ENCODE measurements at places on chromosomes 11 and 22.

GRCh38 chr11:13962562-13963168 lies at the start of gene SPON1:
TSS of gene SPON1 (plus strand) at chr11:13962723. CDS start at chr11:13962905, 182 bp downstream.
- peak; percentile 24 for DNase-seq

- no peak for DNase-seq
These were observed 134.6 kb upstream of the TEAD1 start for GRCh38 chr11:12539572-12539971.

DNA sequence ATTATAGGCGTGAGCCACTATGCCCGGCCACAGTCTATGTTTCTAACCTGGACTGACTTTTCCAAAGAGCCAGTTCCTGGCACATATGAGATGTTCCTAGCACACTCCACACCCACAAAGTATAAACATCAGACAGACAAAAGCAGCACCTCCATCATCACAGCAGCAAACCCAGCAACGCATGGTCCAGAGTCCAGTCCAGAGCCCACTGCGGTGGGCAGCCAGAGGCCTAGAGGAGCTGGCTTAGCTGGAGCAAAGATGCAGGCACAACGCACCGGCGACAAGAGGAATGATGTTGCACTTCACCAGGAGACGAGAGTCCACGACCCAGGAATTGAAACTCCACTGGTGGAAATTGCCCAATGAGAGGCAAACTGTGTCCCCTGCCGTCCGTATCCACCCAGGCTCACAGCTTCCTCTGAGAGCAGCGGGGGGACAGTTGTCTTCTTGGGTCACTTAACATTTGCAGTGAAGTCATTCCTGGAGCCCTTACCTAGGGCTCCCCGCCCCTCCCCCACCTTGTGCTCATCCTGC lies 36.6 kb downstream of the RPS6KA4 start:
- no peak for DNase-seq

- DNase-seq = no peak
These were observed 292.7 kb downstream of the ETS1 start for GRCh38 chr11:128294671-128295050.

- DNase-seq = no peak
These were observed 87.3 kb downstream of the PACS1 start for GRCh38 chr11:66157182-66157864.

DNA sequence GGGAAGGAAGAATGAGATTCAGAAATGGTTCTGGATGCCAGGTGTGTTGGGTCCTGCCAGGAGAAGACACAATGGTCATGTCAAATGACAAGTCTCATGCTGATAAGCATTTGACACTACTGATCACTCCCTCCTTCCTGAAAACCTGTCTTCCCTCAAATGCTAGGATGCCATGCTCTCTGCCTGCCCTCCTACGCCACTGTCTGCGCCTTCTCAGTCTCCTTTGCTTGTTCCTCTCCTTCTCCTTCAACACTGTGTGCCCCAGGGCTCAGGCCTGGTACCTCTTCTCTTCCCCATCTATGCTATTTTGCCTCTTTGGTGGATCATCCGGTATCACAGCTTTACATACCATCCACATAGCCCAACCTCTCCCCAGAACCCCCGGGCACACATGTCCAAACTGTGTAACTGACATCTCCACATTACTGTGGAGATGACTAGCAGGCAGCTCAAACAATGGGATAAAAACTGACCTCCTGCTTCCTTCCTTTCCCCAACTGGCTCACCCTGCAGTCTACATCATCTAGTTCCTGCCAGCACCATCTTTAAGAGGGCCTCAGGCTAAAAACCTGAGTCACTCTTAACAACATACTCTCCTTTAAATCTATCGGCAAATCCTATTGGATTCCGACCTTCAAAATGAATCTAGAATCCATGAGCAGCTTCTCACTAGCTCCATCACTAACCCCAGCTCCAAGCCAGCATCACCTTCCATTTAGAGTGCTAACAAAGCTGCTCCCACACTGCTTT lies 8.2 kb downstream of the AP1B1 start:
- DNase-seq = no peak

GRCh38 chr11:133082453-133082781 lies 449.9 kb downstream of the OPCML start:
- no peak for DNase-seq

DNA sequence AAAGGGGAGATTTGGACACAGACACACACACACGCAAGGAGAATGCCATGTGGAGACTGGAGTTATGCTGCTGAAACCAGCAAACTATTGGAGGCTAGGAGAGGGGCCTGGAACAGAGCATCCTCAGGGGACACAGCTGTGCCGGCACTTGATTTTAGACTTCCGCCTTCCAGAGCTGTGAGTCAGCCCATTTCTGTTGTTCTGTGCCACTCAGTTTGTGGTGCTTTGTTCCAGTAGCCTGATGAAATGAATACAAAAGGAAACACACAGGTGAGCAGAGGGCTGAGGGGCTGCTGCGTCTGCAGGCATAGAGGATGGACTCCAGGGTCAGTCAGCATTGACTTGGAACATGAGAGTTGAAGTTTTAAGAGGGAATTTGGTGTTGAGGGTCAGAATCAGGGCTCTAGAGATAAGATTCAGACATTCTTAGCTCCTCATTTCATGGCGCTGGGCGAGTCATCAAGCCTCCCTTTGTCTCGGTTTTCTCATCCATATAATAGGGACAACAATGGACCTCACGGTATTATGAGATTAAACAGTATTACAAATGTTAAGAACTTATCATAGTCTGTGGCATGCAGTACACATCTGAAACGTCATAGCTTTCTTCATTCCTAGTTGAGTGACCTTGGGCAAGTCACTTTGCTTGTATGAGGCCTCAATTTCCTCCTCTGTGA lies 191.0 kb downstream of the MIAT start:
- no peak for DNase-seq

GRCh38 chr11:13098063-13098462 lies 88.9 kb downstream of the RASSF10 start:
- DNase-seq = peak; percentile 61

DNA sequence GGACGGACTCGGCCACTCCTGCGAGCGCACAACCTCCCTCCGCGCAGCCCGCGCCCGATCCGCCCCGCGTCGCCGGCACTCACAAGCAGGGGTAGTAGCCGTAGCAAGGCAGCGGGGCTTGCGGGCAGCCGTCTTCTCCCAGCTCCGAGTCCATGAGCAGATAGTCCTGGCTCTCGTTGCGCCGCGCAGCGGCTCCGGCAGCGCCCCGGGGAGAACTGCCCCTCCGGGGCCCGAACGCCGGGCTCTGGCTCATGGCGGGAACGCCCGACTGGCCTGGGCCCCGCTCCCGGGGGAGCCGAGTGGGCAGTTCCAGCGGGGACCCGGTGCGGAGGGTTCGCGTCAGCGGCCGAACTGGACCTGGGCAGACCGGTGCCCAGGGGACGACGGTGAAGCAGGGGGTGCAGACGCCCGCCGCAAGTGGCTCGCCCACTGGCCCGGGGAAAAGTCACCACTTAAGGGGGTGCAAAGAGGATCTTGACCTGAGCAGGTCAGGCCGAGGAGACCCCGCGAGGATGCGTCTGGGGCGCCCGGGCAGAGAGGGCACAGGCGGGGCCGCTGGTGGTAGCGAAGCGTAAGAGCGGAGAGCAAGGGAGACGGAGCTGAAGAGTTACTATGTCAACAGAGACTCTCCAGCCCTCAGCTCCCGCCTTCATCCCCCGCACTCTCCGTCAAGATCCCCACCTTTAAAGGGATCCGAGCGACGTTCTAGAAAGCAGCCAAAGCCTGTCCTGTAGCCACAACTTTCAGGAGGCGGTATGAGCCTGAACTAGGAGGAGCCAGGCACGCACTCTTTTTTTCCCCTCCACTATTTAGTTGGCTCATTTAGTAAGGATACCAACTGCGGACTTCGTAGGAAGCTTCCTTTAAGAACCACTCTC lies at the start of gene TRPC6:
TRPC6 (minus strand) TSS at position 757 of the 878 bp plus-strand sequence; CDS start at position 253, 504 bp downstream.
- DNase-seq = no peak

GRCh38 chr11:20559523-20560300 lies 39.7 kb upstream of the SLC6A5 start:
- DNase-seq = no peak

DNA sequence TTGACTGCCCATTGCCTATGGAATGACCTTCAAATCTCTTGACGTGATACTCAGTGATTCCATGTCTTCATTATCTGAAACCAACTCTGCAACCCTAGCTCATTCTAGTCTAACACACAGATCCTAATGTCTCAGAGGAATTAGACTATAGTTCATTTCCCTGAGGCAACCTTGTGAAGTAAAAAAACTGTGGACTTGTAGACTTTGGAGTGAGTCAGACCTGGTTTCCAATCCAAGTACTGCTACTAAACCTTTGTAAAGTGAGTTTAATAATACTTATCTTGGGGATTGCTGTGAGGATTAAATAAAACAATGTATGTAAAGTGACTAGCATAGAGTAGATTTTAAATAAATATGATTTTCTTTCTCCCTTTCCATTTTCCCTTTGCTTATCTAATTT lies 226.1 kb downstream of the BLID start:
- DNase-seq = no peak

- DNase-seq = no peak
These were observed 153.8 kb upstream of the E2F8 start for GRCh38 chr11:19394525-19395016.

GRCh38 chr22:36134182-36134581 lies 26.4 kb downstream of the APOL3 start:
- DNase-seq = no peak

DNA sequence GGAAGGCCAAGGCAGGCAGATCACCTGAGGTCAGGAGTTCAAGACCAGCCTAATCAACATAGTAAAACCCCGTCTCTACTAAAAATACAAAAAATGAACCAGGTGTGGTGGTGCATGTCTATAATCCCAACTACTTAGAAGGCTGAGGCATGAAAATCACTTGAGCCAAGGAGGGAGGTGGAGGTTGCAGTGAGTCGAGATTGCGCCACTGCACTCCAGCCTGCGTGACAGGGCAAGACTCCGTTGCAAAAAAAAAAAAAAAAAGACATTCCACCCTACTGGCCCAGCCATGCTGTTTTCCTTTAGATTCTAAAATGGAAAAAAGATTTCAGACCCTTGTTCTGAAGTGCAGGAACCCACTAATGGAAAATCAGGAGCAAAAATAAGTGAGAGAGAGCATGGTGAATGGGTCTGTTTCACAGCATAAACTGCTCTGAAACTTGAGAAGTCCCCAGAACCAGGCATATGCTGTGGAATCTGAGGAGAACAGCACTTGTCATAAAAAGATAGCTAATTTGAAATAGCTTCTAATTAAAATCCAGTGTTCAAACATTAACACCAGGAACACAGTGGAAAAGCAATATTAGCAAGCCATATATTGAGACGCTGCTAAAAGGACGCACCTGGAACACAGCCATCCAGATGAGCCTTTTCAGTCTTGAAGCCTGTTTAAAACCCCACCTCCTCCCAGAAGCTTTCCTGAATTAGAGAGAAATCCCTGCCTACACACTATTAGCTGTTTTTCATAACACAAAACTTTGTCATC lies 66.3 kb upstream of the CHRM4 start:
- no peak for DNase-seq

DNA sequence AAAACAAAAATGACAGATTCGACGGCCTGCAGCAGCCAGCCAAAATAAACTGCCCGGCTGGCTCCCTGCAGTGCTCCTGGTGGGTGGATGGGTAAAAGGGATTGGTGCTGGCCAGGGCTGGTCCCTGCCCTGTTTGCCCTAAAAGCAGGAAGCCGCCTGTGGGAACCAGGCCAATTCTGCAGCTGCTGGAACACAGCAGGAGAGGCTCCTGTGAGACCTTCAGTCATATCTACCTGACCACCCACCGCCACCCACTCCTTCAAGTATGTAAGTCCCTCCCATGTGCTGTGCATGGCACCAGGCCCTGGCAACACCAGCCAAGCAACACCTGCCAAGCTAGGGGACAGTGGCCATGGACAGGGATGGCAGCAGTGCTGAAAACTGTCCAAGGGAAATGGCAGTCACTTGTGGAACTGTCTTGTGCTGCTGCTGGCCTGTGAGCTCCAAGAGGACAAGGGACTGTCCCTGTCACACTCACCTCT lies 48.7 kb upstream of the ARFGAP3 start:
- DNase-seq = no peak

DNA sequence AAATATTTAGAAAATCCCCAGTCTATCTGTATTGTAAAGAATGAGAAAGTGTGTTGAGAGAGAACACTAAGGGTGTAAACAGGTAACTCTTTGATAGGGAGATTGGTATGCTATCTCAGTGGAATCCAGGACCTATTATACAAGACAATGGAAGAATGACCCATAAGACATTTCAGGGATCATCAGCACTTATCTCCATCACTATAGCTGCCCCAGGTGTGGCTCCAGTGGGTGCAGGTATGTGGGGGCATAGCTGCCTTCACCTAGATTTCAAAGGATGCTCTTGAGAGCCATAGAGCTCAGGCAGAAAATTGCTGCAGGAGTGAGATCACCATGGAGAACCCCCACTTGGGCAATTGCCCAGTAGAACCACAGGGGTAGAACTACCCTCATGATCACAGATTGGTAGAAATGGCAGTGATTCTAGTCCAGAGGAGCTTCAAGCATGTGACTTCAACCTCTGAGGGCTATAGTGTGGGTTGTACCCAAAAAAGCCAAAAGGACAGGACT lies 252.3 kb upstream of the TBCEL start:
- no peak for DNase-seq

DNA sequence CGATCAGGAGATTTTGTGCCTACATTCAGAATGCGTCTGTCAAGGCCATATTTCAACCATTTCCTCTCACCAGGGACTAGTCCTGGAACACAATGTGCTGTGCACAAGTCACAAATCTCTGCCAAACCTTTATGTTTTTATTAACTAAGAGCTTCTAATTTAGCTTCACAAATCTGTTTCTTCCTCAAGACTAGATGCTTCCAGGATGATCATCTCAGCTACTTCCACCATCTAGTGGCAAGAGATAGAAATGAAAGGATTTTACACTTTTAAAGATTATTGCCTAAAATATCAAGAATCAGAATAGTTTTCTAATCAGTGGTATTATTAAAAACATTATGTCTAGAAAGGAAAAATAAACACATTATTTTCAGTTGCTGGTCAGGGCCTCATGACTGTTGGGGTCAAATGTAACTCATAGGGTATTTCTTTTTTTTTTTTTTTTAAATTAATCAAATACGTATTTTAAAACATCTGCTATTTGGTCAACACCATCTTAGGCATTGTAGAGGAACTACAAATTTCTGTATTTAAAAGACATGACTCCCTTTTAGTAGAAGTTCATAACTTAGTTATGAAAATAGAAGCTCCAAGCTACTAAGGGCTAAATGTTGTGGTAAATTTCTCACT lies 1102.6 kb downstream of the DLG2 start:
- no peak for DNase-seq

DNA sequence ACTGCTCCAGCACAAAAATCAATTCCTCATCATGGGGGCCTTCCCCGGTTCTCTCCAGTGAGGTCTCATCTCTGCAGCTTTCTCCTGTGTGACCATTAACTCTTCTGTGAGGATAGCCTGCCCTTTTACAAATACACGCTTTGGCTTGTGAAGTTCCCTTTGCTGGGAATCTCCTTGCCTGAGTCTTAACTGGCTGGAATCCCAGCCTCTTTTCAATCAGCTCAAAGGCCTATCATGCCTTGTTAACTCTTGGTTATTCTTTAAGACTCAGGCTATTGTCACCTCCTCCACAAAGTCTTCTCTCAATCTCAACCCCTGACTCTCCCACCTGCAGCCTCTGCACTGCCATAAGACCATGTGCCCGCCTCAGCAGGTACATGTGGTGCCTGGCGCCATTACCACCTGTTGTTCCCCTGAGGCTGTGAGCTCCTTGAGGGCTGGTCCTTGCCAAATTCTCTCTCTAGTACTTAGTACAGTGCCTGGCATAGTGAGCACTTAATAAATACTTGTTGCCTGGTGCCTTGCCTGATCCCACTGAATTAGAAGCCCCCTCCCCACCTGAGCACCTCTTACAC lies 128.2 kb downstream of the ST3GAL4 start:
- DNase-seq = no peak

All from C1 segment of cervical spinal cord (tissue), 14 donors.